WERI-Rb-1 (cell line): ENCODE measurements at places on chromosomes 7 and 10.

GRCh38 chr10:29026065-29026797, 262.6 kb upstream of the LYZL1 start:
- no peak for DNase-seq

DNA sequence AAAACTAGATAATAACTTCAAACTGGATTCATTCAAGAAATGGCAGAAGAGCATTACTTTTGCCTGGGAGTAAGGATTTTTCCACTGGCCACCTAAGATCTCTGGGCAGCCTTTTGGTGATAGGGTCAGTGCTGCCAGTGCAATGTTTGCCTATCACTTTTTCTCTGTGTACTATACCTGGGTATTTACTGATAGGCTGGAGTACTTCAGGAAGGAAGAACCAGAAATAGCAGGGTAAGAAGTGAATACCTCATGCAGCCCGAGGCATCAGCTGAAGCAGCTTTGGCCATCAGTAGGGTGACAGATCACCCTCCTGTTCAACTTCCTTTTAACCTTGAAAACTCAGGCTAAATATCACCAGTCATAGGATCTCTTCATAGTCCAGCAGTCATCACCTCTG, 5.5 kb upstream of the PAPSS2 start:
- DNase-seq, result no peak

- DNase-seq, result no peak
Observed at GRCh38 chr10:84511709-84512285, 183.4 kb downstream of the CCSER2 start.

- no peak for DNase-seq
Observed at GRCh38 chr10:11154333-11154732, 136.7 kb downstream of the CELF2 start.

GRCh38 chr7:75738604-75738974, at the start of gene HIP1:
TSS of gene HIP1 (minus strand) at chr7:75738941. CDS start at chr7:75738920, 21 bp downstream.
- no peak for DNase-seq

DNA sequence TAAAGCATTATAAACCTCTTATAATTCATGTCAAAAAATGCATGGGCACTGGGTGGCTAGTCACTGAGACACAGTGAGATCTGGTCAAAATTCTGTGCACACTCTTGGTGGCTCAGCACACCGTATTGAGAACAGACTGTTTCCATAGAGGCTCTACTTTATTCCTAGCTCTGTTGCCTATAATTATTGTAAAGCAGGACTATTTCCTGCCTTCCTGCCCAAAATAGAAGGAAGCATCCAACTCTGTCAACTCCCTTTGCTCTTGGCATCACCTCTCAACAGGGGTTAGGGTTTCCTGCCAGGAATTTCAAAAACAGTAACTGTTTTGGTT, 45.1 kb downstream of the PTN start:
- DNase-seq, result no peak

GRCh38 chr10:97078261-97078937, 107.4 kb downstream of the SLIT1 start:
- no peak for DNase-seq

DNA sequence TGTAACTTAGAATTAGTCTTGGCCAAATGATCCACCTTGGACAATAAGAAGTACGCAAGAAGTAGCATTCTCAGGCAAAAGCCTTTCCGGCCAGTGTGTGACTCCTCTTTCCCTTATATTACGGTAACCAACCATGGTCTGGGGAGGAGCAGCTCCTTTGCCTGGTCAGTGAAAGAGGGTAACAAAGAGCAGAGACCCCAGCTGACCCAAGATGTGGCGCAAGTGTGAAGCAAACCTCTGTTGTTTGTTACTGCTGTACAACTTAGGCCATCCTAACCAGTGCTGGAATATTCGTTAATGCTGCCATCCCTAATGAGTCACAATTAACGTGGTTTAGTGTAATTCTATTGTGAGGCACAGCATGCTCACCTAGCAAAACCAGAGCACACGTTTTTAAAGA, 44.0 kb downstream of the HIPK2 start:
- no peak for DNase-seq

DNA sequence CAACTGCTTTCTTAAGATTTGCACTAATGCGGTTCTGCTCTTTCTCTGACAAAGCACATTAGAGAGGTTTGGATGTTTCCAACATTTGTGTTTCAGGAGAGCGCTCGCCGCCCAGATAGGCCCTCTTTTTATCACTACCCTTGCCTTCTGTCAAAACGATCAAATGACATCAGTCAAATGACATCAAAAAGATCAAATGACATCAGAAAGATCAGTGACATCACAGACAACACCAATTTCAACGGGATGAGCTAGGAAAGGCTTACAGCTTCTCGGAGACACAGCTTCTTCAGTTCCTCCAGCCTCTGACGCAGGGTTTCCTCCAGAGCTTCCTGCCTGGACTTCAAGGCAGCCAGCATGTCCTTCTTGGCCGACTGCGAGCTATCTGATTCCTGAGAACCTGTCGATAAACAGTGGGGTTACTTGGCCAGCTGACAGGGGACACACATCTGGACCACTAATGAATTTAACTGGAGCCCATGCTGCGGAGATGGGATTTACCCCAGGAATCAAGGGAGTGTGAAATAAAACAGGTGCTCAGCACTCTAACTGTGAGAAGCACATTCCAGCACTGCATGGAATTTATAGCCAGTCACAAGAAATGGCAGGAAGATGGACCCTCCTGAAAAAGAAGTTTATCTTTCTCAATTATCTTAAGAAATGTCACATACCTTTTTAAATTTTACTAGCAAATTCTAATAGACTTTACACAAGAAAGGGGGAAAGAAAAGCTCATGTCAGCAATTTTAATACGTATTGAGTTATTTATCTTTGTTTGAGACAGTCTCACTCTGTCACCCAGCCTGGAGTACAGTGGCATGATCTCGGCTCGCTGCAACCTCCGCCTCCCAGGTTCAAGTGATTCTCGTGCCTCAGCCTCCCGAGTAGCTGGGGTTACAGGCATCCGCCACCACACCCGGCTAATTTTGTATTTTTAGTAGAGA, 88.2 kb downstream of the PRPF18 start:
- DNase-seq, result no peak

GRCh38 chr10:9853405-9854355, 1164.0 kb upstream of the CELF2 start:
- no peak for DNase-seq

DNA sequence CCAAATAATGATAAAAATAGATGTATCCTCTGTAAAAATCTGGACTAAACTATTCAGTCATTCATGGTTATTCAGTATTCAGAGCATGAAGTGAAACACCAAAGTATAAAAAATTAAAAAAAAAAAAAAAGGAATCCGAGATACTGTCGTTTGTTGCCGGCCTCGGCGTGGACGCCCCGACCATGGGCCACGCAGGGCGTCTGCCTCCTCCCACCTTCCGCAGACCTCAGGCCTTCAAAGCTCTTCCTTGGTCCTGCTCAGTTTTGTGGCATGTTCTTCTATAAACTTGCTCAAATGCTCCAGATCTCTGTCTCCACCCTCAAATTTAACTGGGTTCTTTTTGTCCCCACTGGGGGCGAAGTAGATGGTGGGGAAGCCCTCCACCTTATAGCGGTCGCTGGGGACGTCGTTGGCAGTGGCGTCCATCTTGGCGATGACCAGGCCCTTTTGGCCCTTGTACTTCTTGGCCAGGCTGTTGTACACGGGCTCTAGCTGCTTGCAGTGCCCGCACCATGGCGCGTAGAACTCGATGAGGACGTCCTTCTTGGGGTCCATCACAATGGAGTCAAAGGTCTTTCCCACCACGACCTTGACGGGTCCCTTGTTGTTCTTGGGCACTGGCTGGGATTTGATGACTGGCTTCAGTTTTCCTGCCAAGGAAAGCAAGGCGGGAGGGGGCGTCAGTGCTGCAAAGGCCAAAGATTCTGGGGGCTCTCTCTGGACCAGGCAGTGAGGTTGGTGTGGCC, 24.6 kb downstream of the PDIA4 start:
- no peak for DNase-seq

- no peak for DNase-seq
Observed at GRCh38 chr10:80590585-80591125, 53.0 kb downstream of the SH2D4B start.

DNA sequence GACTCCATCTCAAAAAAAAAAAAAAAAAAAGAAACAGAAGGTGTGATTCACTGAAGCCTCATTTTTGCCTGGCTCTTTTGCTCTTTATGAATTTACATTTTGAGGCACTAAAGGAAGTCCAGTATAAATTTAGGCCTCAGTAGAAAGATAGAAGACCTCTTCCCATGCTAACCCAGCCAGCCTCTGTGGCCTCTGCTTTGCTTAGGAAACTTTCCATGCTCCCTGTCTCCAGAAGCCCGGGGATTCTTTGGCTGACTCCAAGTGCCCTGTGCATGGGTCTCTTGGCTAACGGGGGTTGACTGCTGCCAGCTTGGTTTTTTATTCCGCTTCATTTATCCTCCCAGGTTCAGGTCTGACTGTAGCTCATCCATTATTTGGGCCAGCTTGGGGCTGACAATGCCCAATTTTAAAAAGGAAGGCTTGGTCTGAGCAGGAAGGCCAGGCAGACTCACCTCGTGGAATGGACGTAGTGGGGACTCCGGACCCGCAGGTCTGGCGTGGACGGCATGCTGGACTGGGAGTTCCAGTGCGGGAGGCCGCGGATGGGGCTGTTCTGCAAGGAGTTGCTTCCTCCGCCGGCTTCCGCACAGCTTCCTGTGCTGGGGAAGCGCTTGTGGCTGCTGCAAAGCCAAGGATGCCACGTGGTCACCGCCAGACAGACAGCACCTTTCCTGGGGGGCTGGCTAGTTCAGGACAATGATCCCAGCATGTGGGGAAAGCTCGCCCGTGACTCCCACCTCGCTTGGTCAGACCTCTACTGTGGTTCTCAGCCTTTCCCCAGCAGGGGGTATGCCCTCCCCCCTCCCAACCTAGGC, 72.3 kb downstream of the PRPF18 start:
- no peak for DNase-seq

GRCh38 chr10:123165445-123166072, 11.4 kb downstream of the BUB3 start:
- DNase-seq, result no peak

DNA sequence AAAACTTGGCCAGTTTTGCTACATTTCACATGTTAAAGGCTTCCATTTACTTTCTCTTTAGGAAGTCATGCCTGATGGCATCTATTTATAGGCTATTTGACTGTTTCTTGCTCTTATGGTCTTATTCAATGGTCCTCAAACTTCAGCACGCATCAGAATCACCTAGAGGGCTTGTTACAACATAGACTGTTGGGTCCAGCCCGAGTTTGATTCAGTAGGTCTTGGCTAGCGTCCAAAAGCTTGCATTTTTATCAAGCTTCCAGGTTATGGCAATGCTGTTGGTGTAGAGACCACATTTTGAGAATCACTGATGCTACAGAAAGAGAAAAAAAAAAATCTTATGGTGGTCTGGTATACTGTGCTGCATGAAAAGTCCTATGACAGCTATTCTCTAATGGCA, 51.9 kb downstream of the MTPN start:
- no peak for DNase-seq

GRCh38 chr10:11322698-11323097, 288.8 kb downstream of the USP6NL start:
- DNase-seq, result no peak

DNA sequence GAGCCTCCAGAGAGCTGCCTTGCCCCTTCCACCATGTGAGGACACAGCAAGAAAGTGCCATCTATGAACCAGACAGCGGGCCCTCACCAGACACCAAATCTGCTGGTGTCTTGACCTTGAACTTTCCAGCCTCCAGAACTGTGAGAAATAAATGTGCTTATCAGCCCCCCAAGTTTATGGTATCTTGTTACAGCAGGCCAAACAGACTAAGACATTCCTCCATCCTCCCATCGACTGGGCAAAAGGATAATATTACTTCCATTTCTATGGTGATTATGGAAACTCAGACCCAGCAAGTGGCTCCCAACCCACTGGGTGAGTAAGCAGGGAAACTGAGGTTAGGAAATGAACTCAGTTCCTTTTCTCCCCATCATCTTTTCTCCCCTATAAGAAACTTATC, 288.4 kb downstream of the KCNMA1 start:
- DNase-seq, result no peak

DNA sequence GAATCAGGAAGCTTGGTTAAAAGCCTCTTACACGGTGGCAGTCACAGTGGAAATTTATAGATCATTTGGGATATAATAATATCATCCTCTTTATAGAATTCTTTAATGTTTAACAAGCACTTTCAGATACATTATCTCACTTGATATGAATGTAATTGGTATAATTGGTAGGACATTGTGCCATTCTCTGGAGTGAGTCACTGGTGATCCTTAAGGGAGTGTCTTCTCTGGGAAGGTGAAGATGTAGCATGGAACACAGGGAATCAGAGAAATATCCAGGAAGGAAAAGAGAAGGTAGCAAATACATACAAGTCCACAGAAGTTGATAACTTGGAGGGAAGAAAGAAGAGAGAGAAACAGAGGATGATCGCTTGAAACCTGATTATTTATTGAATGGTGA, 9.8 kb downstream of the PTPRZ1 start:
- DNase-seq, result no peak

- DNase-seq, result no peak
Observed at GRCh38 chr7:94429153-94429552, 34.5 kb downstream of the COL1A2 start.

DNA sequence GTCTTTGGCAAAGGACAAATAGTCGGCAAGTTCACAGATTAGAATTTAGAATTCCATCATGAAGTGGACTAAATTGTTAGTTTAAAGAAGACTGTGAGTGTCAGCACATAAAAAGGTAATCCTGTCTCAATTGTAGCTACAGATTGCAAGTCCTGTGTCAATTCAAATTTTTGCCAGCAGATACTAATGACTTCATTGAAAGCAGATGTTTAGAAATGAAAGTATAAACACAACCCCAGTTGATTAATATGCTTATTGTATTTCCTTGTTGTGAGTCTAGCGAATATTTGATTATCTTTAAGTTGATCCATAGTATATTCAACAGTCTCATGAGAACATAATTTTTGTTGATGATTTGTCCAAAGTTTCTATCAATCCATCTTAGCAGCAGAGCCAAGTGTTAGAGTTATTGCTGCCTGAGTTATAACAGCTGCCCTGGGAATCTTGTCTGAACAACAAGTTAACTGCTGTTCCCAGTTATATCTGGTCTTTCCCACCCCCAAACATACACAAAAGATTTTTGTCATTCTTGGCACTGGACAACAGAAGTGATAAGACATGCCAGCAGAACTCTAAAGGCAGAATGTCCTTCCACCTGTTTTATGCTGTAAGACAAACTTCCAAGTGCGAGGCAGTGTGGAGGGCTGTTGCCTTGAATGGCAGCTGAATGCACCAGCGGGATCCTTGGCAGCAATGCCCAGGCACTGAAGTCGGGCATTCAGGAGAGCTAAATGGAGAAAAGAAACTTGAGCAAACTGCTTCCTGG, 21.3 kb upstream of the HERPUD2 start:
- DNase-seq, result no peak

DNA sequence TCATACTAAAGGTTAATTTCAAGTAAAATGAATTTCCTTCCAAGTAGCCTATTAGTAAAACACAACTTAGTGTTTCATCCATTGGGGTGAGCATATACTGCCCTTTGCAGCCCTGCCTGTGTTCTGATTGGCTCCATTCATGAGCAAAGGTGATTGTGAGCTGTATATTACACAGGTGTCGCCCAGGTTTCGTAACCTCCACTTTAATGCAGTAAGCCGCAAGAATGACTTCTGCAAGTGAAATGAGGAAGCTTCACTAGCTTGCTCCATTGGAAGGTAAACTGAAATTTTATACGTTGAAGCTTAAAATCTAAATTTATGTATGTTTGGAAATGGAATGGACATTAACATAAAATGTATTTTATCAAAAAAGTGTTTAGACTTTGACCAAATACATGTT, 24.4 kb downstream of the MTURN start:
- no peak for DNase-seq

- no peak for DNase-seq
Observed at GRCh38 chr10:132291826-132292225, 15.9 kb downstream of the STK32C start.
